NT2/D1 (cell line): ENCODE measurements at places on chromosomes 1 and 21.

DNA sequence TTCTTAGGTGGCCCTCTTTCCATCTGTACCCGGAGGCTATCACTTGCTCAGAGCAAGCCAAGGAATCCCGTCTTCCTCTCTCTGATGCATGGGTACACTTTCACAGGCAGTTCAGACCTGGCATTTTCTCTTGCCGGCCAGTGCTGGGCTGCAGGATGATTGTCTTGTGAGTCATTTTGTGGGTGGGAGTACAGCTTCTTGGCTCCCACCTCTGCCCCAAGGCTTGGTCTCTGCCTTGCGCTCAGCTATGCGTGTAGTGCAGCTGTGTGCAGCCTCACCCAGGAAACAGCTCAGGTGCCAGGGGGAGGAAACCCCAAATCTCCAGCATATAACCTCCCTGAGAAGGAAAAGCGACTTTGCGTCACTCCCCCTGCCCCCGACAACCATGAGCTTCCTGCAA lies 3.9 kb upstream of the AJAP1 start:
- no peak for DNase-seq

- no peak for DNase-seq
Measured at GRCh38 chr1:15988856-15989736, 13.2 kb upstream of the ZBTB17 start.

DNA sequence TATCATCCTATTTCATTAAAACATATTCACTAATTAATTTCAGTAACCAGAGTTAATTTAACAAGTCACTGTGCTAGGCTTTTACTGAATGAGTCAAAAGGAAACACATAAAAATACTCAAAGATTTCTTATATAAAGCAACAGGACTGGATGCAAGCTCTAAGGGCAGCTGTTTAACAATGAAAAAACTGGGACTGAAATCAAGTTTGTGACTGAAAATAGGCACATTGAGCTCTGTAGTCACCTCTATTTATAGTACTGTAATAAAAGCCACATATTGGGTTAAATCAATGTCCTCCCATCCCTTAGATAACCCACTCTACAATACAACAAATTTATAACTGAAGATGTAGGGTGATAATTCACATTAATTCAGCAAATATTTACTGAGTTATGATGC lies 52.4 kb downstream of the SMYD3 start:
- no peak for DNase-seq

DNA sequence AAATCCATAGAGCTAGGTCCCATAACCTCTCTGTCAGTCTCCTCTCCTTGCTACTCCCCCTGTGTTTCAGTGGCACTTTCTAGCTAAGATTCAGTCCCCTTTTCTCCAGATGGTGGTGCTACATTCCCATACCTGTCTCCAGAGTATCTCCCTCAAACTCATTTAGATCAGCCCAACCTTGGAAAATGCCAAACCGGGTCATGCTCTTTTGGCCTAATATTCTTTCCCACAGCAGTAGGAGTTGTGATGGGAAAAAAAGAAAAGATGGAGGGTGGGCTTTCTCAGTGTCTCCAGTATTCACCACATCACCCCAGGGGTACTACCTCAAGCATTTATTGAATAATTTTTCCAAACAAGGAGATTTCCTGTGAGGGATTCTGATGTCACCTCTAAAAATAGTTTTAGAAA lies 3.2 kb upstream of the RXFP4 start:
- DNase-seq: peak; percentile 81

- DNase-seq: peak; percentile 84
Measured at GRCh38 chr1:116570358-116571214, at the start of gene CD58. Gene CD58 (minus strand): TSS chr1:116571026. CDS start chr1:116570972, 54 bp downstream.

- DNase-seq: no peak
Measured at GRCh38 chr1:45789601-45790000, 13.8 kb upstream of the MAST2 start.

DNA sequence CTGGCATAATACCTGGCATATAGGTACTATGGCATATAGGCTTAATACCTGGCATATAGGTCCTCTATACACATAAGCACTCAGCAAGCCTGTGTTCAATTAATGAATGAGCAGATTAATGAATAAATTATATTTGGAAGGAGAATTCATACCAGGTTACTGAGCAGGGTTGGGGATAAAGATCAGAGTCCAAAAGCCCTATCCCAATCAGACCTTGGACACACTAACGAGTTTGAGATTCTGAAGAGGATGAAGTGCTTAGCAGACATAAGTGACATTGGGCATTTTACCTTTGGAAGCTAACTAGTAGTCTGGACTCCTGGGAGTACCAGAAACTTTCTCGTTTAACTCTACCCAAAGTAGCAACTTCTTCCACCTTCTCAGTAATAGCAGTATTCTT lies 63.3 kb upstream of the ARHGAP29 start:
- DNase-seq: no peak

DNA sequence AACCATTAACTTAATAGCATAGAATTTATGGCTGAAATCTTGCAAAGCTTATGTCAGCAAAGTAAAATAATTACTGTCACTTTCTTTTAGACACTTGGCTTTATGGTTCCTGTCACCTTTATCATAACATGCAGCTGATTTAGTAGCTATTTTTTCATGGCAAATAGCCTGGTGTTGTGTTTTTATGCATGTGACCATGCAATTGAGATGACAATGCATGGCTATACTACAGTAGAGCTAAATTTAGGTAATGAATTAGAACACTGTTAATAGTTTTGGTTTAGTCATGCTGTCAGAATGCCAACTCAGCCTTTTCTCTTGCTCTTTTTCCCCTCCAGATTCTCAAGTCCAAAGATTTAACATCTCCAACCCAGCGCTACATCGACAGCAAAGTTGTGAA lies 88.6 kb downstream of the TGFB2 start:
- no peak for DNase-seq

DNA sequence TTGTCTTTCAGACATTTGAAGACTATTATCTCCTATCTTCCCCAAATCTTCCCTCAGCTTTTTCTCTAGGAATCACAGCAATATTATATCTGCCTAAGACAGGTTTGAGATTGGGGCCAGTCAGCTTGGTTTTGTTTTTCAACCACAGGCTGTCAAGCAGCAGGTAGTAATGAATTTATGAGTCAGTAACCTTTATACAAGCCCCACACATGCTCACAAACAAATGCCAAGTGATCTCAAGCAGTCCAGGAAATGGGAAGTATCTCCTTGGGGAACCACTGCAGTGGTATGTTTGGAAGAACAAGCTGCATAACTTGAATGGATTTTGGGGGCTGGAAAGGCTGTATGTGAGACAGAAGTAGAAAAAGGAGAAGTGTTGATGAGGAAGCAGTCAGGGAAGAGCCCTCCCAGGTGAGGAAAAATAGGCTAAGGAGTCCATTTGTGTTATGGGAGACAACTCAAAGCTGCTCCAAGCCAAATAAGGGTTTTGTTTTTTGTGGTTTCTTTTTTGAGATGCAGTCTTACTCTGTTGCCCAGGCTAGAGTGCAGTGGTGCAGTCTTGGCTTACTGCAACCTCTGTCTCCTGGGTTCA lies 2.1 kb downstream of the DHDDS start:
- no peak for DNase-seq

DNA sequence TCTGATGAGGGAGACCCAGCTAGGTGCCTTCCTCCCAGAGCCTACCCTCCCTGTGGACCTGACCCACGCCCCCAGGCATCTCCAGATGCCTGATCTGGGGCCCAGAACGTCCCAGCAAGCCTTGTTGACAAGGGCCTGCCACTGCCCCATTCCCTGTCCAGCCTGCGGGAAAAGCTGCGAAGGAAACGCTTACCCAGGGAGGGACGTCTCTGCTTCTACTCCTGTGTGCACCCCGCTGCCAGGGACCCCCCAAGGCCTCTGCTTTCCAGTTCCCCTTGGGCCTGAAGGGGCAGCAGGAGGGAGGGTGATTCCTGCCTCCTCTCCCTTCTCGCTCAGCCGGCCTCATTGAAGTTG lies 11.6 kb upstream of the CLSTN1 start:
- no peak for DNase-seq

GRCh38 chr1:198747127-198747526 lies 108.3 kb downstream of the PTPRC start:
- no peak for DNase-seq

DNA sequence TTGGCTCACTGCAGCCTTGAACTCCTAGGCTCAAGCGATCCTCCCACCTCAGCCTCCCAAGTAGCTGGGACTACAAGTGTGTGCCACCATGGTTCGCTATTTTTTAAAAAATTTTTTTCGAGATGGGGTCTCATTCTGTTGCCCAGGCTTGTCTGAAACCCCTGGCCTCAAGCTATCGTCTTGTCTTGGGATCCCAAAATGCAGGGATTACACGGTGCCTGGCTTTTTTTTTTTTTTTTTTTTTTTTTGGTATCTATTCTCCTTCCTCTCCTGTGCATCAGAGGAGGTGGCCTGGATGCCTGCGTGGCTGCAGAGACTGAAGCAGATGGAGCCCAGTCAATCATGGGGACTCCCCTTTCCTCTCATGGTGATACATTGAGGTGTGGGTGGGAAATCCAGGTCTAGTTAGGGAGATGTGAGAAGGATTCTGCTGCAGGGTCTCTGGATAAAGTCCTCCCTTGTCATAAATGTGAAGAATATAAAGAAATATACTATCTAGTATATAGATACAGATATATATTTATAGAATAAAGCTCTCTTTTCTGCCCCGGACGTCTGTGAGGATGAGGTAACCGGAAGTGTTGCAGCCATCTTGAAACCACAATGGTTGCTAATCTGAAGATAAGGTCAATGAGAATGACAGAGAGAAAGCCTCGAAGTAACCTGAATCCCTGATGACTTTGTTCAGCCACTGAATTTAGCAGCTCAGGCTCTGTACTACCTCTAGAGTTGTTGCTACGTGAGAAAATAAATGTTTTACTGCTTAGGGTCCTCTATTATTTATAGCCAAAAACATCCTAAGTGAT lies 19.5 kb upstream of the RGSL1 start:
- no peak for DNase-seq

DNA sequence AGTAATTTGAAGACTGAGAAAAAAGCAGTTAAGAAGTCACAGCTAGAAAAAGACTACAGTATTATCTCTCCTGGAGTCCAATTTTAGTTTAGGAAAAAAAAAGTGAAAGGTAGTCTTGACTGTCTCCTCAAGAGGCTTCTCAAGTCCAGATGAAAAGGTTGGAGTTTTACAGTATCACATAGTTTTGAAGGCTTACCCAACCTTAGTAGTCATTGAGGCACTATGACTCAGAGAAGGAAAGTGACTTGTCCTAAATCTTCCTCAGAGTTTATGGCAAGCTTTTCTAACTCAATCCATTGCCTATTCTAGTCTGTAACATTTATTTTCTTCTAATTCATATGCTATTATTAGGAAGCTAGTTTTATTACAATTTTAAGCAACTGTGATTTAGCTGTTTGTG lies 174.9 kb downstream of the DPYD start:
- no peak for DNase-seq

DNA sequence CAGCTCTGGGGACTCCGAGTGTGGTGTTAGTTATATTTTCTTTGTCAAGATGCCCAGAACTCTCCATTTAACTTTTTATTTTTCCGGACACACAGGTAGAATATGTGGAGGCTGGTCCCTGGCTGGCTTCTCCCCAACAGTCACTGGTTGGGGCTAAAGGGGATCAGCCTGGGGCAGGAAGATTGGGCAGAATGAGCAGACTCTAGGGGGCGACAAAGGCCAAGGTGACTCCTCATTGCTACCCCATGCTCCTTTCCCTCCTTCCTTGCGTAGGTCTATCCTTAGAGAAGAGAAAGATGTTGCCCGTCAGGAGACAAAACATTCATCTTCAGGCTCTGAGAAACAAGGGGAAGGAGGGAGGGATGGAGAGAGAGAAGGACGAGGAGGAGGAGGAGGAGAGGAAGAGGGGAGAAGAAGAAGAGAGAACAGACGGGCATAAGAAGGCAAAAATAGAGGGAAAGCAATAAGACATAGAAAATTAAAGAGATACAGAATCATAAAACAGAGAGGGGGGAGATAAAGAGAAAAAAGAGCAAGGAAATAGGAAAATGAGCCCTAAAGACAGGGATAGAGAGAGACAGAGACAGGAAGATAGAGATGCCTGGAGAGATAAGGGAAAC lies 89.9 kb downstream of the FOXD2 start:
- no peak for DNase-seq
